ENCODE measurements at places on chromosomes 11 and 22.

DNA sequence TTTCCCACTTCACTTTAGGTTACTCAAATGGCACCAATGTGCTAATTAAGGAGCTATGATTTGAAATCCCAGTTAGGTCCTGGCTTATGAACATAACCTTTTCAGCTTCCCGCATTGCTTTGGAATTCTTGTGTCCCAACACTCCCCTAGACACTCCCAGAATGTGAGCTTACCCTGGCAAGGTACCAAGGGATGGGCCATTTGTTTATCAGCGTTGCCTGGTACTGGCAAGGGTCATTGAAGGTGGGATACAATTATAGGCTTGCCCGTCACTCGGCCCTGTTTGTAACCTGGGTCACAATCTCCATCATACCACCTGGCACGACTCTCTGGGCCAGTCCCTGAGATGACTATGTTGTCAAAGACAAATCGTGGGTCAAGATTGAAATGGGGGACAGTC, 5.4 kb downstream of the CSRP3 start:
- no peak for DNase-seq

- DNase-seq, result no peak
These were observed 18.3 kb upstream of the MICAL3 start for GRCh38 chr22:18042685-18043084.

- no peak for DNase-seq
These were observed 99.2 kb downstream of the VPREB1 start for GRCh38 chr22:22343581-22344296.

GRCh38 chr11:69380451-69380901, 86.5 kb downstream of the MYEOV start:
- no peak for DNase-seq

Data from activated T-helper 9 cell treated with anti-CD3 and anti-CD28 coated beads, Interleukin-2, amount 50 U/mL, for 16 hours (primary cell).